Epithelial cell of alveolus of lung (primary cell): ENCODE measurements at places on chromosomes 7 and 10. TPM values are rescaled to one million over a fixed set of nuclear protein-coding genes. Genes with fewer than 3 reads are reported as not detected.

Gene PBLD
- 1.0 and 2.2 TPM in 2 replicates for total RNA-seq

Gene ZNF777
- total RNA-seq = 8.7 and 12.3 TPM in 2 replicates

Gene SPDYE2
- total RNA-seq = not detected in 2 replicates

Gene IMPDH1
- 37.7 and 83.9 TPM in 2 replicates for total RNA-seq

Gene TMEM270
- total RNA-seq = not detected in 2 replicates
